Body of pancreas (tissue), 4 donors: ENCODE measurements at places on chromosomes 2 and 18.

DNA sequence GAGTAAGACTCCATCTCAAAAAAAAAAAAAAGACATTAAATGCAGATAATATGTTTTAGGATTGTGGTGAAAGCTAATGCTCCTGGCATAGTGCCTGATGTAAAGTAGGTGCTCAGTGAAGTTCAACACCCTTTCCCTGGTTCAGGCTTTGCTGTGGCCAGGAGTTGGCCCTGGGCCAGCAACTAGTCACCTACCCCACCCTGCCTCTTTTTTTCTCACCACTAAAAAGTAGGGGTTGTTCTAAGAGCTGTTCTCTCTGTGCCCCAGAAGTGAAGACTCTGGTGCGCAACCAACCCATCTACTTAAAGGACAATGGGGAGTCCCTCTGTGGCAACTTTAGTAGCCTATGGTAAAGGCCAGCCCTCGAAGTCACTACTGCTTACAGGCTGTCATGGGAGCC lies 75.9 kb downstream of the DNMT3A start:
- H3K27ac ChIP-seq, result no peak overlapping the region
- H3K27me3 ChIP-seq, result no peaks in the 10 kb centered on the region
- no peak for DNase-seq
- no peaks in the 10 kb centered on the region for H3K4me1 ChIP-seq
- H3K4me3 ChIP-seq, result no peak overlapping the region

DNA sequence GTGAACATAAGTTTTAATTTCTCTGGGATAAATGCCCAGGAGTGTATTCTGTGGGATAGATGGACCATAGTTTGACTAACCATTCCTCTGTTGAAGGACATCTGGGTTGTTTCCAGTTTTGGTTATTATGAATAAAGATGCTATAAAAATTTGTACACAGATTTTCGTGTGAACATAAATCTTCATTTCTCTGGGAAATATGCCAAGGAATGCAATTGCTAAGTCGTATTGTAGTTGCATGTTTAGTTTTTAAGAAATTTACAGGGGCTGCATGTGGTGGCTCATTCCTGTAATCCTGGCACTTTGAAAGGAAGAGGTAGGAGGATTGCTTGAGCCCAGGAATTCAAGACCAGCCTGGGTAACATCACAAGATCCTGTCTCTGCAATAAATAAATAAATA lies 6.9 kb upstream of the SLC11A1 start:
- no peak overlapping the region for H3K4me3 ChIP-seq
- no peak for DNase-seq
- no peaks in the 10 kb centered on the region for H3K4me1 ChIP-seq
- no peaks in the 10 kb centered on the region for H3K36me3 ChIP-seq
- no peaks in the 10 kb centered on the region for H3K27me3 ChIP-seq

DNA sequence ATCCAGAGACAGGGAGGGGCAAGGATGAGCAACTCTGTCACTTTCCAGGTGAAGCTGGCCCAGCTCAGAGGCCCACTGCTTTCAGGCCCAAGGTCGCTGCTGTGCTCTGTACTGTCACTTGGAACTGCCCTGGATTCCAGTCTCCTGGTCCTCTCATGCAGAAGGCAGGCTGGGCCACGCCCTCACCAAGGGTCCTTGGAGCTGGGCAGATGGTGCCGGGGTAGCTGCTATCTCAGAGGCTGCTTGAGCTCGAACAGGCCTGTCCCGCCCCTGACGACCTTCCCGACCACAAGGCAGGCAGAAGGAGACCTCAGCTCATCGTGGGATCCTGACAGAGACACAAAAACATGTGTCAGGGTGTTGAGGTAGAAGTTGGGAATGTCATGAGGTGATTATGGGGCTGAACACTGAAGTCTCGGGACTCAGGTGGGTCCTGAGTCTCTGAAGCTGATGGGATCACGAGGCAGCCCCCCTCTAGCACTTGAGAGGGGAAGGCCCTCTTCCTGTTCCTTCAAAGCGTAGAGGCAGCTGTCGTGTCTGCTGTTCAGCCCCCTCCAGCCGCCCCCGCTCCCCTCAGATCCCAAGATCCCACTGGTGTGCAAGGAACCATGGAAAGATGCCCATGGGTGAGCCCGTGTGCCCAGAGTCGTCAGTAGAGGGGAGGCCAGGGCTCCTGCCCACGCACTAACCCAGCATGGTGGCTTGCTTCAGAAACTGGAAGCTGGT lies 78.3 kb downstream of the POLR1A start:
- no peak overlapping the region for H3K4me3 ChIP-seq
- H3K36me3 ChIP-seq, result peaks cover 37% of the 10 kb centered on the region
- no peaks in the 10 kb centered on the region for H3K27me3 ChIP-seq
- DNase-seq, result no peak

DNA sequence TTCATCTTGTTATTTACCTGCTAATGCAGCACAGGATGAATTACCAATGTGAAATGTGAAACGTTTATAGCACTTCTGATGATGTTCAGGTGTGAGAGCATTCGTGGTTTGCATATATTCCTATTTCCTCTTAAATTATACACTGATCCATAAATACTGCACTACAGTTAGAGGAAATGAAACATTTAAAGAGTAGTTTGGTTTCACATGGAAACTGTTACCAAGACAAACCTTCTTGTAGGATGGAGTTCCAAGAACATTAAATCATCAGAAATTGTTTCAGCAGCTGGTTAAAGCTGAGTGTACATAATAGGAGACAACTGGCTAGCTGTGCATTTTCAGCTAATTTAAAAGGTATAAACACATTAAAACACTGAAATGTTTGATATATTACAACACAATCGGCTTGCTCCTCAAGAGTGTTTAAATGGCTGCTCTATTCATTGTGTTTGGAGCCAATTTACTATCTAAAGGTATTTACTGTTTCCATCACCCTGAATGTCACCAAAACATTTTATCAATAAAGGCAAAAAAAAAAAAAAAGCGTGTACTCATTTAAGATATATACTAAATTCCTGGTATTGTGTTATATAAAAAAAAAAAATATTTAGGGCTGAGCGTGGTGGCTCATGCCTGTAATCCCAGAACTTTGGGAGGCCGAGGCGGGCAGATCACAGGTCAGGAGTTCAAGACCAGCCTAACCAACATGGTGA lies 100.6 kb downstream of the DYM start:
- no peak for DNase-seq
- H3K27me3 ChIP-seq, result no peaks in the 10 kb centered on the region
- H3K27ac ChIP-seq, result no peak overlapping the region
- no peak overlapping the region for H3K4me3 ChIP-seq
- peaks cover 12% of the 10 kb centered on the region for H3K4me1 ChIP-seq
- no peaks in the 10 kb centered on the region for H3K36me3 ChIP-seq

DNA sequence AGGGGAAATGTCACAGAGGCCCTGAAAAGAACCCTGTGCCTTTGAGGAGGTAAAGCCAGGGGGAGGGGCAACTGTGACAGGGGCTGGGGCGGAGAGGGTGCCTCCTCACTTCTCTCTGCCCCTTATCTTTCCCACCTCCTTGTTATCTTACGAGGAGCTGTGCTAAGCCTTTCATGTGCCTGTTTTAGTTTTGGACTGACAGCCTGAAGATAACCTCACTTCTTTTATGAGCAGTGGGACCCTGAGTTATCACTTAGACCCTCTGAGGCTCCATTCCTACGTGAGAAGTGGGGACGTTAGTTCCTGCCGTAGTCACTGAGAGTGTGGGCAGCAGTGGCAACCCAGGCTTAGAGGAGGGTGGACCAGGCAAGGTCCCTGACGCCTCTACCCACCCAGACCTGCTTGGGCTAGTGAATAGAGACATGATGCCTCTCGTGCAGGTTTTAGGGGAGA lies 39.5 kb upstream of the LBH start:
- no peaks in the 10 kb centered on the region for H3K36me3 ChIP-seq
- no peak overlapping the region for H3K4me3 ChIP-seq
- no peak overlapping the region for H3K27ac ChIP-seq
- no peaks in the 10 kb centered on the region for H3K27me3 ChIP-seq

DNA sequence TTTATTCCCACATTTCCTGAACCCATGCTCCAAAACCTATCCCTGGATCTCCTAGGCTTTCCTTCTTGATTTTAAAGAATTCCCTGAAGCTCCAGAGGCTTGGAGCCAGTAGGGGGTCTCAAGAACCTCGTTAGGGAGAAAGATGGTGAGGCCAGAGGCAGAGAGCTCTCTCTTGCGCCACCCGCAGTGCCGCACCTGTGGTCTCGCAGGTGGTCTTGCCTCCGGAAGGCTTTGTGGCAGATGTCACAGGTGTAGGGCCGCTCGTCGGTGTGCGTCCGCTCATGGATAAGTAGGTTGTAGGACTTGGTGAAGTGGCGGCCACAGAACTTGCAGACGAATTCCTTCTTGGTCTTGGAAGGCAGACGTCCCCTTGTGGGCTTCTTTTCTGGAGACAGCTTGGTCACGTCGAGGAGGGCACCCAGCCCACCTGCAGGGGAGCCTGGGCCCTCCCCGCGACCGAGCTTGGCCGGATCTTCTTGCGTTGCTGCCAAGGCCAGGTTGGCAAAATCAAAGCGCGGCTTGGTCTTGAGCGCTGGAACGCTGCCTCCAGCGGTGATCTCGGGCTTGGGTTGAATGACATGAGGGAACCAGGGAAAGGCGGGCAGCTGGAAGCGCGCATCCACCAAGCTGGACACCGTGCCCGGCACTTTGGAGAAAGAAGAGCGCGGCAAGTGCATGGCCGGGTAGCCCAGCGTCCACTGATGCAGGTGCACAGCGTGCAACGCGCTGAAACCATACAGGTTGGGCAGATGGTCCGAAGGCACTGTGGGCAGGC lies 5.3 kb downstream of the OSR1 start:
- H3K27ac ChIP-seq, result no peak overlapping the region
- no peak overlapping the region for H3K4me3 ChIP-seq
- H3K27me3 ChIP-seq, result no peaks in the 10 kb centered on the region
- peaks cover 48% of the 10 kb centered on the region for H3K4me1 ChIP-seq
- no peaks in the 10 kb centered on the region for H3K36me3 ChIP-seq

DNA sequence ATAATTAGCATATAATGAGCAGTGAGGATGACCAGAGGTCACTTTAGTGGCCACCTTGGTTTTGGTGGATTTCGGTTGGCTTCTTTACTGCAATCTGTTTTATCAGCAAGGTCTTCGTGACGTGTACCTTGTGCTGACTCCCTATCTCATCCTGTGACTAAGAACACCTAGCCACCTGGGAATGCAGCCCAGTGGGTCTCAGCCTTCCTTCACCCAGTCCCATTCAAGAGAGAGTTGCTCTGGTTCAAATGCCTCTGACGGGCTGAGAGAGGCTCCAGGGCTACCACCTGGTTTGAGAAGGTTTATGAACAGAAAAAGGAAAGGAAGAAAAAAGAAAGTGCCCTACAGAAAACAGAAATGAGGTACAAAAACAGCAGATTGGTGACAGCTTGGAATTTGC lies 738.7 kb downstream of the SOCS6 start:
- H3K4me3 ChIP-seq, result no peak overlapping the region
- no peak overlapping the region for H3K27ac ChIP-seq
- H3K36me3 ChIP-seq, result no peaks in the 10 kb centered on the region
- no peaks in the 10 kb centered on the region for H3K27me3 ChIP-seq

GRCh38 chr2:54239427-54239826 lies 16.6 kb downstream of the TSPYL6 start:
- H3K4me3 ChIP-seq, result no peak overlapping the region
- no peaks in the 10 kb centered on the region for H3K36me3 ChIP-seq
- no peaks in the 10 kb centered on the region for H3K4me1 ChIP-seq
- no peak for DNase-seq
- H3K27ac ChIP-seq, result no peak overlapping the region
- no peaks in the 10 kb centered on the region for H3K27me3 ChIP-seq

GRCh38 chr18:63987743-63988142 lies 17.9 kb downstream of the SERPINB8 start:
- no peak for DNase-seq
- no peak overlapping the region for H3K27ac ChIP-seq
- H3K27me3 ChIP-seq, result no peaks in the 10 kb centered on the region
- H3K4me1 ChIP-seq, result no peaks in the 10 kb centered on the region
- no peak overlapping the region for H3K4me3 ChIP-seq

- no peaks in the 10 kb centered on the region for H3K4me1 ChIP-seq
- no peak overlapping the region for H3K27ac ChIP-seq
- no peaks in the 10 kb centered on the region for H3K36me3 ChIP-seq
- no peaks in the 10 kb centered on the region for H3K27me3 ChIP-seq
- DNase-seq, result no peak
Measured at GRCh38 chr2:180570864-180571263, 409.5 kb upstream of the UBE2E3 start.

DNA sequence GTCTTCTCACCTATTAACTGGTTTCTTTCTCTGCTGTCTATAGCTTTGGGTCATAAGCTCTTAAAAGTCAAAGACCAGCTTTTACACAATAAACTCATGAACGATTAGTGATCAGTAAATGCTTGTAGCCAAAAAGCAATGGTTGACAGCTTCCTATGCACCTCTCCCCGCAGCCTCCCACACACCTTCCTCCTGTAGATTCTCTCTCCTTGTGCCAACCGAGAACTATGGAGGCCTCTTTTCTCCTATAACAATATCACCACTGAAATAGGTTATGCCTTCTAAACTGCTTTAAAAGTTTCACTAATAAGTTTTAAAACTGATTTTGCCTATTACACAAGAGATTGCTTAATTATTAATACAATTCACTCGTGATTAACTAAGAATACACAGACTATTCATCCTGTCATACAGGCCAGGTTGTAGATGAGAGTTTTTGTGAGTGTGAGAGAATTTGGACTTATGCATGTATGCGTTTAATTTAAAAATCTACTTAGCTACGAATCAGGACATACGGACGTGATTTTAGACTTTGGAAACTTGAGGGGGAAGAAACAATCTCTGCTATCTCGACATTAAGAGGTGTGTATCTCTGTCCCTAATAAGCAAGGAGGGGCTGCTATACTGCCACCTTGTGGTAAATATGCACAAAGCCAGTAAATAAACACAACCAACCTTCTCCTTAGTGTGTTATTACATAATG lies 229.1 kb upstream of the RBBP8 start:
- no peak overlapping the region for H3K4me3 ChIP-seq
- no peaks in the 10 kb centered on the region for H3K36me3 ChIP-seq
- peak; percentile 22 for DNase-seq

DNA sequence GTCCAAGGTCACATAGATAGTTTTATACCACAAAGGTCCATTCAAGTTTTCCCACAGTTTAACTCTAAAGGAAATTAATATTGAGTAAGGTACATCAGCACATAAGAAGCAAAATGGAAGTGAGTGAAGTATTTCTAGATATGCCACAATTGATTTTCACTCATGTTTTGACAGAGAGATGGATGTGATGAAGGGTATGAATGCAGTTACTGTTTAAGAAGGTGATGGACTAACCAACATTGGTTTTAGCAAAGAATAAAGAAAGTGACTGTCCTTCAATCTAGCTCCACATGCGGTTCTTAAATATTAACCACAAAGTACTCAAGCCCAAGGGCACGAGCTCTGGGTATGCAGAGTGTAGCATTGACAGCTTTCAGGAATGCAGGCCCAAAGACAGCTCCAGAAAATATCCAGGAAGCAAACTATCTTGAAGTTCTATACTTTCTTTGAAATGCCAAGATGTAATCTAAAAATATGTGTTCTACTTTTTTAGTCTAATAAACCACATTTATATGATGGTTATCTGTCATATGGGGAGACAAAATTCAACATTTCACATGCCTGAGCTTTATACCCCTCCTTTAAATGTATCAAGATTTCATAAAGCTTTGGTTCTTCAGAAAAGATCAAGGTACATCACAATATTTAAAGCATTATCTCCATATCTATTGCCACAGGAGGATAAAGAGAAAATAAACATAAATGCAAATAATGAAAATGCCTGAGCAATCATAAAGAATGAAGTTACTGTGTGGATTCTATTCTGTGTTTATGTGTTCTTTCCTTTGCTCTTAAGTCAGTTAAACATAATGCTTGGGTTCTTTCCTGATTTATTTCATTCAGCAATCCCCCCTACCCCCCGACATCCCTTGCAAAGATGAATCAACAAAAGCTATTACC lies 6.7 kb upstream of the SCN1A start:
- H3K4me3 ChIP-seq, result no peak overlapping the region
- H3K27me3 ChIP-seq, result no peaks in the 10 kb centered on the region
- no peaks in the 10 kb centered on the region for H3K36me3 ChIP-seq
- DNase-seq, result peak; percentile 54

- no peak overlapping the region for H3K4me3 ChIP-seq
- DNase-seq, result no peak
Measured at GRCh38 chr2:181138816-181139215, 158.4 kb downstream of the UBE2E3 start.
